NCI-H1105 treated with DMSO at 0.1 percent for 48 hours (cell line): ENCODE measurements at places on chromosomes 2 and 18.
A peak's percentile ranks its signal among the peaks of the same experiment; 100 is the strongest.

- peak; percentile 10 for DNase-seq
Observed at GRCh38 chr2:1132328-1132969, 181.8 kb downstream of the SNTG2 start.

DNA sequence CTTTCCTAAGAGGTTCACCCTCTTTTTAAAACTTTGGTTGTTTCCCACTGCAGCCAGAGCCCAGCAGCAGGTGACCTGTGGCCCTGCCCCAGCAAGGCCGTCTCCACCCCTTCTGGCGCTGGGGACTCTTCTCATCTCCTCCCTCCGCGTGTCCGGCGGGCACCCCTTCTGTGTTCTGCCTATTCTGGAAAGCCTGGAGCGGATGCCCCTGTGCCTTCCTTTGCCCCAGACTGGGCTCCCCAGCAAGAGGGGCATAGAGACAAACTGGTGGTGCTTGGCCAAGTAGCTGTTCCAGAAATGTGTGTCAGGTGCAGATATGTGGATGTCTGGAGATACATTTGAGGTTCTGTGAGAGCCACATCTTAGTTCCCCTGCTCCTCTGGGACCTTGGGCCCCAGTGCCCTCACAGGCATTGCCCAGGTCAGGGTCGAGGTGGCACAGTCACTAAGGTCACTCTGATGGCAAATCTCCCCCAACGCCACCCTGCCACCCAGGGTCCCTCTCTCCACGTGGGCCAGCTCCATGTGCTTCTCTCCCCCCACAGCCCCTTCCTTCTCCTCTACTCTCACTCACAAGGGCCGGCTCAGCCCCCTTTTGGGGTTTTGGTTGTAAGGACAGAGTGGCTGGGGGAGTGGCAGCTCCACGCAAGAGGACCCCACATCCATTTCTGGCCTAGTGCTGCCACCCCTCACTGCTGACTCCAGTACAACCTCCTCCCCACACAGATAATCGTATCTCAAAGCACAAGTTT, 35.5 kb upstream of the TAF1B start:
- DNase-seq, result no peak

GRCh38 chr18:57640749-57641148, 19.1 kb upstream of the NARS1 start:
- no peak for DNase-seq

DNA sequence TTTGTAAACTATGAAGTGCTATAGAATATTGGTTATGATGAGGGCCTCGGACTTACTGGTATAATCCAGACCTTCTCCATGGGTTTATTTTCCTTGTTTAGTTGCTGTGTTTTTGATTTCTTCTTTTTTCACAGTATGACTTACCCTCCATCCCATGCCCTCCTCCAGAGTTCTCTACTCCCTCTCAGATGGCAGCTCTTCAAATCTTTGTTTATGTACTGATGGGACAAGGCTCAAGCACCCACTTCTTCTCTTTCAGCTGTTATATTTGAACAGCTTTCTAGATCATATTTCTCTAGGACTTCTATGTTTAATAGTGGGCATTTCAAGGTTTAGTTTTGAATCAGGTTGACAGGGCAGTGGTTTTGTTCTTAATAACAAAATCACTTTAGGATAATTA, 43.9 kb downstream of the CLIP4 start:
- no peak for DNase-seq

- no peak for DNase-seq
Observed at GRCh38 chr2:177599139-177599688, 206.6 kb downstream of the AGPS start.

DNA sequence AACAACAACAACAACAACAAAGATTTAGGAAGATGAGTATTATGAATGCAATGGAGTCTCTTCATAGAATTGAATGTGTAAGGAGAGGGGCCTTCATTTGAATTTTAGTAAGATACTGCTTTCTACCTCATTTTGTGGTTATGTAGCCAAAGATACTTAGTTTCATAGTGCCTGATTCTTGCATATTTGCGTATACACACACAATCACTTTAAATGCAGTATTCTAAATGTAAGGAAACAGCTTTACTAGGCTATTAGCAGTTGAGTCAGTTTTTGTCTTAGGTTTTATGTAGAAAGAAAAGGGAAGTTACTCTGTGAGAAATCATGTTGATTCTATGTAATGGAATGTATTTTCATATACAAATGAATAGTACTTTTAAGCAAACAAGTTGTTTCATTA, 80.5 kb downstream of the HAUS1 start:
- DNase-seq, result no peak

GRCh38 chr18:7603259-7604000, 36.3 kb downstream of the PTPRM start:
- DNase-seq, result no peak

- DNase-seq, result no peak
Observed at GRCh38 chr2:230269715-230270114, 44.2 kb downstream of the SP140 start.

GRCh38 chr18:21327101-21327500, 85.1 kb downstream of the GREB1L start:
- DNase-seq, result no peak

- no peak for DNase-seq
Observed at GRCh38 chr2:102142829-102143449, 393 bp downstream of the IL1R1 start.

GRCh38 chr18:22559414-22560274, 141.9 kb upstream of the CTAGE1 start:
- peak; percentile 33 for DNase-seq

DNA sequence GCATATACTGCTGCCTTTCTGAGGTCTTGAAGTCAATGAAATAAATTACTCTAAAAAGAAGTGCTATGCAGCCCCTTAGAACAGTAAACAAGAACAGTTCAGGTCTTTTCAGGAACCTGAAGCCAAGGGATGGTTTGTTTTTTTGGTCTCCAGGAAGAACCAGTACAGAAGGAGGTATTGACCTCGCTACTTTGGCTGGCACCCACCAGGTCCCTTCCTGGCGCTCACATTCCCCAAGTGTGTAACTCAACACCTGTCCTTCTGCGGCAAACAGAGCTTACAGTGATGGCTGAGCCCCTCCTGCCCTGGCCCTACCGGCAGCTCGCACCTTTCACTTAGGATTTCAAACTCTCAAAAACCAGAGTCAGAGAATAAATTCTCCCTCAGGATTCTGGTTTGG, 51.9 kb downstream of the SETBP1 start:
- DNase-seq, result no peak

GRCh38 chr2:104777721-104778120, 76.2 kb upstream of the POU3F3 start:
- no peak for DNase-seq

- DNase-seq, result no peak
Observed at GRCh38 chr2:50661682-50662081, 370.2 kb downstream of the NRXN1 start.

GRCh38 chr2:71631411-71631931, 178.1 kb downstream of the DYSF start:
- no peak for DNase-seq

- DNase-seq, result no peak
Observed at GRCh38 chr2:9702604-9703084, 71.8 kb upstream of the YWHAQ start.

- no peak for DNase-seq
Observed at GRCh38 chr2:204977914-204978313, 432.6 kb downstream of the PARD3B start.

- no peak for DNase-seq
Observed at GRCh38 chr2:222301053-222301795, 2.4 kb upstream of the PAX3 start.

DNA sequence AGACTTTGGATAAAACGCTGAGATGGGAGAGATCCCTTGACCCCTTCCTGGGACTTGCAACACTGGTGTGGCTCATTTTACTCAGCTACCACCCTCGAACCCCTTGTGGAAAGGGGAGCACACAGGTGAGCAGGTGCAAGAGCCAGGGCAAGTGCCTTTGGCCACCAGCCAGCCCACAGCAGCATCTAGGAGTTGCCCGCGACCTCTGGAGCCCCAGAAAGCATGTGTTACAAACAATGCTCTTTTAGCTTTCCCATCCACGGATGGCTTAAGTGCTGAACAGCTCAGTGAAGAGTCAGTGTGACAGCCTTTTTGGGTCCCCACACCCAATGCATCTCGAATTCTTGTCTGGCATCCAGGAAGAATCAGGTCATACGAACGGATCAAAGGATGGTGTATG, 197.8 kb downstream of the MEMO1 start:
- DNase-seq, result peak; percentile 41

GRCh38 chr2:7674606-7675005, 757.4 kb downstream of the RNF144A start:
- no peak for DNase-seq

- DNase-seq, result peak; percentile 2
Observed at GRCh38 chr2:103459283-103459682, 697.5 kb downstream of the TMEM182 start.

- no peak for DNase-seq
Observed at GRCh38 chr18:31097666-31098065, 4.6 kb downstream of the DSC2 start.

- no peak for DNase-seq
Observed at GRCh38 chr2:236209535-236209934, 41.3 kb upstream of the GBX2 start.

GRCh38 chr2:433216-433615, 145.3 kb upstream of the ALKAL2 start:
- DNase-seq, result no peak

DNA sequence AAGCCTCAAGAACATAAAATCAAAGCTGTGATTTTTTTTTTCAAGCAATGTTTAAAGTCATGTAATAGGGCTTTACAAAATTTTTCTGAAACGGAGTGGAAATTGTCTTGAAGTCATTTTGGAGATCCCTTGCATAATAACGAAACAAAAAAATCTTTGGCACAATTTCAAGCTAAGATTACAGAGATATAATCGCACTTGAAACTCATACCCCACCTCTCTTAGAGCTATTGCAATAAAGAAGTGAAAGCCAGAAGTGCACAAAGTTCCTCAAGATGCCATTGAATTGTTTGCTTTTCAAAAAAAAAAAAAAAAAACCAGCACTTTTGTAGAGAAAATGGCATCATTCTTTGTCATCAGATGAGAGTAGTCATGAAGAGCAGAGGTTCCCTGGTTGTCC, 152.3 kb downstream of the PAX3 start:
- DNase-seq, result no peak

GRCh38 chr18:49524349-49524748, 37.3 kb upstream of the C18orf32 start:
- DNase-seq, result no peak

DNA sequence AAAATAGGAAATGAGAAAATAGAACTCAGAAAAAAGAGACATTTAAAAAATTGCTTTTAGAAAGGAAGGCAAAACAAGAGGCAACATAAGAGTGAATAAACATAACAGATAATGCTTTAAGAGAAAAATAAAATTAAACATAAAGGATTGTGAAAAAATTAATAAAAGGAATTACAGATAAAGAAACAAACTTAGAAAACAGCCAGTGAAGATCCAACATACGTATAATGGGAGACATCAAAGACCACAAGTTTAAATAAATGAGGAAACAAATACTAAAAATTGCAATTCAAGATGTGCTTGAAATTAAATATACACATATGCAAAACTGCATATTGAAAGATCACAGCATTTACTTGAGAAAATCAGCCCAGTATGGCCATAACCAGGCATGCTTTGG, 448.9 kb downstream of the NBAS start:
- DNase-seq, result peak; percentile 5

DNA sequence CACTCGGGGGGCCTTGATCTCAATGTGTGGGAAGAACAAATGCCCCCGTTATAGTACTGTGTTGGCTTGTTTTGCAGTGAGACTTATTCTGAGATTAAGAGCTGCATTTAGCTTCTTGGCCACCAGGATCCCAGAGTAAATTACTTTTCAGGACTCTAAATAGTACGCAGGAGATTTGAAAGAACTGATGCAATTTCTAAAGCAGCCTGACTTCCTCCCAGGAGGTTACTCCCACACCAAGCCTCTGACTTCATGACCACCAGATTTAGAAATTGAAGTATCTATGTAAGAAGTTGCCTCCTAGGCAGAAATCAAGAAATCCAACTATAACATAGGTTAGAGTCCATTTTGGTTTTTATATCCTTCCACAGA, 67.0 kb downstream of the FEZ2 start:
- no peak for DNase-seq

- DNase-seq, result no peak
Observed at GRCh38 chr2:231764760-231765159, 16.3 kb downstream of the PDE6D start.

DNA sequence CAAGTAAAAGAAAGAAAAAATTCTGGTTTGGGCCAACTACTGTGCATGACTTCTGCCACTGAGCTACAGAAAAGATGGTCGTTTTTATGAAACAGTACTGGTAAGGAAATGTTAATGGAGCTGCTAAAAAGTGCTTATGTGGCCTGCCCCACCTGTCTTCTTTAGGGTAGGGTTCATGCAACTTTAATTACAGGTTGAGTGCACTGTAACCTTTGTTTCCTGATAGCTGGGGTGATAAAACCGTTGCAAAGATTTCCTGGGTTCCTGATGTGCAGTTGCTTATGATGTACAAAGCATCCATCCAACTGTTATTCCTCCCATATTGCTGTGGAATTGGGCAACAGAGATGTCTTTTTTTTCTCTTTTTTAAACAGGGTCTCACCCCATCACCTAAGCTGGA, 34.3 kb upstream of the PUM2 start:
- no peak for DNase-seq

- DNase-seq, result peak; percentile 76
Observed at GRCh38 chr2:47226132-47226922, 71.2 kb upstream of the STPG4 start.

DNA sequence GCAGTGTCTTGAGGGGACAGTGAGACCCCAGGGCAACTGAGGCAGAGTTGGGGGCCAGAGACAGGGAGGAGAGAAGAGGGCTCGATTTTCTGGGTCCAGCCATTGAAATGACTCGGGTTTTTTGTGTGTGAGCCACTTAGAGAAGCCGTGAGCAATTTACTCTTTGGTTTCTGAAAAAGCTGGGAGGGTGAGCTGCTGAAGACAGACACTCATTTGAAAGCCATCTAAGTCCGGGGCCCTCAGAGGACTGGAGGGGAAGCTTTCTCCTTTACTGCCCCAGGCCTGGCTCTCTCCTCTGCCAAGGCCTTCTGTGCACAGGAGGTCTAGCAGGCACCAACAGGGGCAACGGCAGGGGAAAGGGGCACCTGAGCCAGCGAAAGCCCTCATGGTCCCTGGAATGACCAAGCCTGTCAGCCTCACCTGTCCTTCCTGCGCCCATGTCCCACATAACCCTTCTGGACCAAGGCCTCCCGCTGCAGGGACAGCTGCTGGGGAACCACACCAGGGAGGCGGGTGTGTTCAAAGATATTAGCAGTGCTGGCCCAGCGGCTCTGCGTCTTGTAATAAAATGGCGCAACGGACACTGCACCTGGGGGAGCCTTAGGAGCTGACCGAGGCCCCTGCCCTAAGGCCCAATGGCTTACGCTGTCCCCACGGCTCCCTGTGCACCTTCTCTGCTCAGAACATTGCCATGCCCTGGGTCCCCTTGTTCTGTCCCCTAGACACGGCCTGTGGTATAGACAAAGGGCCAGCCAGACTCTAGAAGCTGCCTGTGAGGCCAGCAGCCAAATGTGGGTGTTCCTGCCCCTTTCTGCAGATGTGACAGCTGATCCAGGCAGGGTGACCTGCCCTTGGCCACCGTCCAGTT, 45.8 kb downstream of the HS6ST1 start:
- peak; percentile 81 for DNase-seq

DNA sequence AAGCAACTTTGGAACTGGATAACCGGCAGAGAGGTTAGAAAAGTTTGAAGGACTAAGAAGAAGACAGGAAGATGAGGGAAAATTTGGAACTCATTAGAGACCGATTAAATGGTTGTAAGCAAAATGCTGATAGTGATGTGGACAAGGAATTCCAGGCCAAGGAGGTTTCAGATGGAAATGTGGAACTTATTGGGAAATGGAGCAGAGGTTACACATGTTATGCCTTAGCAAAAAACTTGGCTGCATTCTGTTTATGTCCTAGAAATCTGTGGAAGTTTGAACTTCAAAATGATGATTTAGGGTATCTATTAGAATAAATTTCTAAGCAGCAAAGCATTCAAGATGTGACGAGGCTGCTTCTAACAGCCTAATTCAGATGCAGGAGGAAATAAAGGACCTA, 675.1 kb upstream of the SYT4 start:
- DNase-seq, result no peak
